HT1080 (cell line): ENCODE measurements at places on chromosomes 1 and 21. TPM values are rescaled to one million over a fixed set of nuclear protein-coding genes. Genes with fewer than 3 reads are reported as not detected.
A peak's percentile ranks its signal among the peaks of the same experiment; 100 is the strongest.

The ANKRD35 gene
- total RNA-seq, result 0.08 TPM in 1 of 2 replicates, not detected in the other

GRCh38 chr1:23554481-23555269 is 4.6 kb downstream of the ID3 start:
- peak; percentile 78 for DNase-seq

DNA sequence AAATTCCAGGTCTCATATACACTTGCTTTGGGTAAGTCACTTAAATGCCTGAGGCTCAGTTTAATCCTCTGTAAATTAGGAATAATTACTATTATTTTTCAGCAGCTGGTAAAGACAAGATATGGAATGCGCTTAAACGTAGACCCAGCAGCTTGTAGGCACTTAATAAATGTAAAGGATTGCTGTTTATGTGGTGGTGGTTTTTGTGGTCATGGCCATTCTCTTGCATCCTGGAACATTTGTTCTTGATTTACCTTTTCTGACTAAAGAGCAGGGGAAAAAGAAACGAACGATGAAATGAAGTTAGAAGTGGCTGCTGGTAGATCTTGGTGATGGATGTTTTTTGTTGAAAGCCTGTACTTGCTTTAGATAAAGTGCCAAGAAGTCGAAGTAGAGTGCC is 195.0 kb upstream of the FOXD3 start:
- no peak for DNase-seq

GRCh38 chr1:201378804-201379203 is 1.3 kb upstream of the TNNT2 start:
- DNase-seq, result no peak

DNA sequence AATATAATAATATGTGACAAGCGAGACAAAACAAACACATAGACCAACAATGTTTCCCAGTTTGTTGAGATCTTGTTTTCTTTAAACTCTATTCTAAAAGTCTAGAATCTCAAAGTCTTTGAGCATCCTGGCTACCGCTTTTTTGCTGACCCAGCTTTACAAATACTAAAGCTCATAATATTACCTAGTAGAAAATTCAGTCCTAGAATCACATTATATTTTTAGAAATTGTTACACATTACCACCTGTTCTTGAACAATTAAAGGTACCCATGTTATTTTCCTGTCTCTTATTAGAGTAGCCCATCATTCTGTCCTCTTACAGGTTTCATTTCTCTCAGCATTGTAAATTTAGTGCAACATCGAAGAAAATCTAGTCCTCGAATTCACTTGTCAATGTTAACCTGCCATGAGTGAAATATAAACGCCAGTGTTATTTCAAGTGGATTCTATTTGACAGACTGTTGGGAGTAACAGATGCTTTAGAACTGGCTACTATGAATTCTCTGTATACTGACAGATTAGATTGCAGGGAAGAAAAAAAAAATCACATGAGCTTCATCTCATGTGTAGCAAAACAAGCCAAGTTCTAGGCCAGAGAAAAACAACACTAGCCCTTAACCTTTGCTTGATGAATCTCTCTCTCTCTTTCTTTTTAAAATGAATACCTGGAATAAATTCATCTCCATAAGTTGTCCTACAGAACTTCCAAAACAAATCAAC is 851.2 kb upstream of the ADAMTS5 start:
- DNase-seq, result no peak

DNA sequence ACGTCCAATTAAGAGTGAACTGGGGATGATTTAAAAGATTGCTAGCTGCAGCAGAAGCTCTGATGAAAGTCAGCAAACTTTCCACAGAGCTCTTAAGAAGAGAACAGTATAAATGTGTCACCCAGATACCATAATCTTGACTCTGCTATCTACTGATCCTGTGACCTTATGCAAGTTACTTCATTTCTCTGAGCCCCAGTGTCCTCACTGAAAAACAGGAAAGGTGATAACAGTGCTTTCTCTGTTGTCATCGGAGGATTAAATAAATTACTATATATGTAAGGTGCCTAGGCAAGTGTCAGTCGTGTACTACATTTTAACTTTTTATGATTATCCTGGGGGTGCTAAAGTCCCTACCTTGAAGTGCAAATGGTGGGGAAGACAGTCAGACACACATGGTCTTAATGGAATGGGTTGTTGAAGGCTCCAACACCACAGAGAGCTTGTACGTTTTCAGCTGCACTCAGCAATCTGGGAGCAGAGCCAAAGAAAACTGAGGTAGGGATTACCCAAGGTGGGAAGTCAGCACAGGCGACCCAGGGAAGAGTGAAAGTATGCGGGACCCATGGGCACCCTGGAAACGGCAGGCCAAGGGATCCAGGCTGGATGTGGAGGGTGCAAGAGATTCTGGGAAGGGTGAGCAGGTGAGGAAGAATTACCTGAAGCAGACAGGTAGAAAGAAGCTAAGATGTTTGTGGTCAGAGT is 82.8 kb downstream of the DTL start:
- no peak for DNase-seq

- DNase-seq, result no peak
Observed at GRCh38 chr1:3732434-3733093, 19.7 kb upstream of the CCDC27 start.

DNA sequence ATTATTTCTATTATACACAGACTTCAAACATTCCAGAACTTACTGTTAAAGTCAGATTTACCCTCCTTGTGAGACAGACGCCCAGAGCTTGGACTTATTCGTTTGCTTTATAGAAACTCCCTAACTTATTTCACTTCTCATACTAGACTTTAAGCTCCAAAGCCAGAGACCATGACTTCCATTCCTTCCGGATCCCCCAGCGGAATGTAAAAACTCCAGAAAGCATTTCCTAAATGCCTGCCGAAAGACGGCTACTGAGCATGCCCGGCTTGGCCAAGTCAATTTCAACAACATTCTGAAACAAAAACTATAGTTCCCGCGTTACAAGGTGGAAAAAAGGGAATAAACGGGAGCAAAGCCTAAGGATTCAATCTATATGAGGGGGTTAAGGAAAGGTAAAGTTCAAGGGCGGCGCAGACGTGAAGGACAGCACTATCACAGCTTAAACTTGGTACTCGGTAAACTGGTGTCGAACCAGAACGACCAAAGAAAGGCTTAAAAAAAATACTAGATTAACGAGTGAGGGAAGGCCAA is 1.1 kb downstream of the USP48 start:
- no peak for DNase-seq

GRCh38 chr21:14987370-14988170 is 77.2 kb downstream of the NRIP1 start:
- DNase-seq, result no peak

DNA sequence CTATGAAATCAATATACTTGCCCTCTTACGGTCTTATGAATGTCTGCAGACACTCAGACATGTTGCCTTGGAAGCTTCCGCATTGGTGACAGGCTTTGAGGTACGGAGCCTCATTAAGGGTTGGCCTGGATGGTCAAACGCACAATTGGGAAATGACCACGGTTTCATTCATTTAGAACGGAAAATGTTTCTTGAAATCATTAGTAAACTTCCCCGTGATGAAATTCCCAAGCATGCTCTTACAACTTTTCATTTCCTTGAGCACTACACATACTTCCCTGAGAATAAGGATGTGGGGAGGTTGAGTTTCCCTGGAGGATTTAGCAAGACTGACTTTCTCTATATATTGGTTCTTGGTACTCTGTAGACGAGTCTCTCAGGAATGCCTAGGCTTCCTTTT is 146.3 kb downstream of the HLX start:
- no peak for DNase-seq

DNA sequence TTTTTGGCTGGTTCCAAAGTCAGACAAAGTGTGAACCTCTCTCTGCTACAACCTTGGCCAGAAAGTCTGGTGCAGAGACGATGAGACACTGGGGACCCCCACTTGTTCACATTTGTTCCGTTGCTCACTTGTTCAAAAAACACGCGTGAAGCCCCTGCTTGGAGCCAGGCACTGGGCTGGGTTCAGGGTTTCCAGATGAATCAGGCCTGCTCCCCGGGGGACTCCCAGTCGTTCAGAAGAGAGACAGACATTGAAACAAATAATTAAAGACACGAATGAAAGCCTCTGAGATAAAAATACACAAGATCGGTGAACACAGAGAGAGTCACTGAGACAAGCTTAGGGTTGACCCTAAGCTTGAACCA is 101.5 kb upstream of the RUNX3 start:
- no peak for DNase-seq

DNA sequence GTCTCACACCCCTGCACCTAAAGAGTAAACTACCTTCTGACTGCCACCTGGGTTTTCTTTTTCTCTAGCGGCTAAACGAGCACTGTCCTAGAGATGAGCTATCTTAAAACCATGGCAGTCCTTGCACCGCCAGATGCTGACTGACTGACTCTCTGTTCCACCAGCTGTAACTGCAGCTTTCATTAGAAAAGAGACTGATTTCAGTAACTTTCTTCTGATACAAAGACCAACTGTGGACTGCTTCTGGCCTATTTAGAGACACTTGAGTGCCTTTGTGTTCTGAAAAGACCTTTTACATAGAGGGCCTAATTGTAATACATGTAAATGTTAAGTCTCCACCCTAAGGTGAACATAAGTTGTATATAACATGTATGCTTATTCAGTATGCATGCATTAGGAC is 152.5 kb downstream of the DISC1 start:
- no peak for DNase-seq

DNA sequence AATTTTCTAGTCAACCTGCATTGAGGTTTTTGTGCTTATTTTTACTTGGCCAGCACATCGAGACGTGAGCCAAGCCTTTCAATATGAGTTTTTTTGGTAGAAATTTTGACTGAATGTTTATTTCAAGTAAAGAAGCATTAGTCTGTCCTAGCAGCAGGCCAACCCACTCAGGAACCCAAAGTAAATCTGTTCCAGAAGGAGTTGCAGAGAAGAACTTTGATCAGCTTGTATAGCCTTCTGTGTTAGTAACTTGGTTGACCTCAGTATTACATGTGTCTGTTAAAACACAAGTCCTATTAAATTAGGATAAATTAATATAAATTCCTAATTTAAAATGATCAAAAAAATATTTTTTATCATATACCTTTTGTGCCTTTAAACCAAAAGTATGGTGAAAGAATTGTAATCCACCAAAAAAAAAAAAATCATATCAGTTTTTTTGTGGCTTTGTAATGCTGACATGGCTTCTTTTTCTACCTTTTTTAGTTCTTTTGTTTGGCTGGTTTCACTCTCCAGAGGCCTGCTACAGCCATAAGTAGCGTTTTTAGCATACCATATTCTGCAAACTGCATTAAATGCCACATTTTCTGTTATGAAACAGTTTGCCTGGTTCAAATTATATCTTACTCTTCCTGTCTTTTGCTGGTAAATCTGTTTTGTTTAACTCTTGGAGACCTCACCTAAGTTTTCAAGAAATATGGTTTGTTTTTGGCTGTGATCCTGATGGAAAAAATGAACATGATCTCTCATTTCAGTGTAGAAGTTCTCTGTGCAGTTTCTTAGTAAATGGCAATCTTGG is 39.5 kb downstream of the ATF6 start:
- no peak for DNase-seq
